Iris pigment epithelial cell (primary cell): ENCODE measurements at places on chromosomes 16 and 17.

- peak; percentile 90 for DNase-seq
Observed at GRCh38 chr17:79728169-79728907, 2.4 kb upstream of the ENPP7 start.

- peak; percentile 74 for DNase-seq
Observed at GRCh38 chr17:80942423-80943345, 49.0 kb upstream of the CHMP6 start.

- DNase-seq: no peak
Observed at GRCh38 chr17:75048249-75048878, 1.3 kb downstream of the KCTD2 start.

GRCh38 chr16:78175287-78175686, 75.8 kb downstream of the WWOX start:
- DNase-seq: no peak

- no peak for DNase-seq
Observed at GRCh38 chr16:12213180-12213579, 236.6 kb downstream of the SNX29 start.

GRCh38 chr16:50868577-50868976, 126.7 kb downstream of the CYLD start:
- DNase-seq: no peak

GRCh38 chr17:79627766-79628690, 17.2 kb upstream of the RBFOX3 start:
- DNase-seq: no peak

DNA sequence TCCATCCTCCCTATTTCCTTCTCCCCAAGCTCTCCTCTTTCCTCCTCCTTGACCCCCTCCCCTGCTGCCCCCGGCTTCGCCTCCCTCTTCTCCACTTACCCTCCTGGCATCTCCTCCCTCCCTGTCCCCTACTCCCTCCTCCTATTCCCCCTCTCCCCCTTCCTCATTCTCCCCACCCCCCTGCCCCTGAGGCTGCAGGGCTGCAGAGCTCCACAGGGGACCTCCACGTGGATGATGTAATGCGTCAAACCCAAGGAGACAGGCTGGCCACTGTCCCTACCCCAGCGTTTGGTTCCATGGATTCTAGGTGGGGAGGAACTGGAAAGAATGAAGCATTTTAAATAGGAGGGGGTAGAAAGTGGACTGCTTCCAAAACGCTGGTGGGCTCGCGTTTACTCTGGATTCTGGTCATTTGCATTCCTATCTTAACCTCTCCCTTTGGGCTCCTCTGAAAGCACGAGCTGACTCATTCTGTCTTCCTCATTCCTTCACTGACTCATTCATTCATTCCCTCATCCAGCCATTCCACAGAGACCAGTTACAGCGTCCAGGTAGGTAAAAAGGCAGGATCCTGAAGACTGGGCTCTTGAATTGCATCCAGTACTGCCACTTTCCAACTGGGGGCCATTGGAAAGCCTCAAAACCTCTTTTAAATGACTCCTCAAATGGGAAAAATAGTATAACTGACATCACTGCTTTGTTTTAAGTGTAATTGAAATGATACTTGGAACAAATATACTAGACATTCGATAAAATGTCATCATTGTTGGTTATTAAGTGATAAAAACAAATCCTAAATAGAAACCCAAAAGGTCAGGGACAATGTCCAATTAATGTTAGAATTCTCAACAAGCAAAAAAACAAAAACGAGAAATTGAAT, 943 bp upstream of the COTL1 start:
- DNase-seq: peak; percentile 93

DNA sequence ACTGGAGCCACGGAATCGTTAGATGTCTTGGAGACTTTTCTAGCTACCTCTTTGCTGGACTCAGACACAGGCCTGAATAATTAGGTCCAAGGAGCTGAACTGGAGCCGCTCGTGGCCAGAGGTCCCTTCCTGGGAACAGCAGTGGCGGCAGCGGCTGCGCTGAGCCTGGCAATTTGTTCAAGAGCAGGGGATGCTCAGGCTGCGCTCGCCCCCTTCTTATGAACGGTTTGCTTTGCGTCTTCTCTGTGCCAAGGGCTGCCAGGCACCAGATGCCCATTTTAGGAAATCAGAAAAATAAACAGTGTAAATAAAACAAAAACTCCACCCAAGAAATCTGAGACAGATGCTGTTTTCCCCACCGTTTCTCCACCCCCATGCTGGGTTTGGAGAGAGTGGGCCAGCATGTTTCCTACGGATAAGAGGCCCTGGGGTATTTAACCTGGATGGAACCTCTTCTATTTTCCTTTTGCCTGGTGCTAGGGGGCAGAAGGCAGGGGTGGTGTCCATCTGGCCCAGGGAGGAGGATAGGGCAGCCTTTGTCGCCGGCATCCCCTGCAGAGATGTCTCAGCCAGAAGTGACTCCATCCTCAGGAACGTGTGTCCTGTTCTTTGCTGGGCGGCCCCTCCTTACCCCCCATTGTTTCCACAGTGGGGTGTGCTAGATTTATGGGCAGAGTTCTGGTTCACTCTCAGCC, 163.4 kb downstream of the SEC14L1 start:
- DNase-seq: no peak

DNA sequence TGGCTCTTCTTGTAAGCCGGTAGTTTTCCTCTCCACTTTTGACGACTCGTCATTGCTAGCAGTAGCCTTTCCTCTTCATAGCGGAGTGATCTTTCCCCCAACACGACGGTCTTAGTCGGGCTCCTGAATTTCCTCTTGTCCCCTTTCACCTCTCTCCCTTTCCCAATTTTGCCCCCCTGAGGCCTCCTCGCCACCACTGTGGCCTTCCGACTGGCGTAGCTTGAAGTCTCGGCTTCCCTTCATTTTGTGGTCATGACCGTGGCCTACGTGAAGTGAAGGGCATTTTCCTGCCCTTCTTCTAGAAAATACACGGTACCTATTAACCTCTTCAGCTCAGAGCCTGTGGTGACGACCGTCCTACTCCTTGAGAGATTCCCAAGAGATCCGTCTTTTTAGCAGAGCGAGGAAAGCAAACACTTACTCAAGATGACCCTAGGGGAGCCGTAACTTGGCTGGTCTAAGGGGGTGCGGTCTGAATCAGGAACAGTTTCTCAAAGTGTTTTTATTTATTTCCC, 787 bp downstream of the PRKAR1A start:
- peak; percentile 60 for DNase-seq

- DNase-seq: peak; percentile 82
Observed at GRCh38 chr16:637081-638018, 1.2 kb upstream of the METTL26 start.

- peak; percentile 92 for DNase-seq
Observed at GRCh38 chr17:57975044-57975443, 13.0 kb downstream of the VEZF1 start.

DNA sequence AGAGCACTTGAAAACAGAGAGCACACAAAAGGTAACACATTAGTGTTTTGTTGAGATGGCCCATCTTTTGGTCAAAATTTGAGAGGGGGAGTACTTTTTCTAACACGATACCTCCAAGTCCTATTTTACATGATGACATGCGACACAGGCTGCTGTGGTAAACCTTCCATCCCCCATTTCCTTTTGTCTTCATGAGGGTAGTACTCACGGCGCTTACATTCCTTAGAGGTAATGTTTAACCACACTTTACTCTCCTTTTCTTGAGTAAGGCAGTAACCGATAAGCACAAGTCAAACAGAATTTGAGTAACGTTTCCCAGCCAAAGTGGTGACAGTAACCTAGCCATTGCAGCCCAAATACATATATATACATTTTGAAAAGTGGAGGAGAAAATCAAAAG, 35.8 kb upstream of the PITPNM3 start:
- DNase-seq: peak; percentile 50

- DNase-seq: no peak
Observed at GRCh38 chr16:28935346-28935745, 3.6 kb downstream of the CD19 start.

DNA sequence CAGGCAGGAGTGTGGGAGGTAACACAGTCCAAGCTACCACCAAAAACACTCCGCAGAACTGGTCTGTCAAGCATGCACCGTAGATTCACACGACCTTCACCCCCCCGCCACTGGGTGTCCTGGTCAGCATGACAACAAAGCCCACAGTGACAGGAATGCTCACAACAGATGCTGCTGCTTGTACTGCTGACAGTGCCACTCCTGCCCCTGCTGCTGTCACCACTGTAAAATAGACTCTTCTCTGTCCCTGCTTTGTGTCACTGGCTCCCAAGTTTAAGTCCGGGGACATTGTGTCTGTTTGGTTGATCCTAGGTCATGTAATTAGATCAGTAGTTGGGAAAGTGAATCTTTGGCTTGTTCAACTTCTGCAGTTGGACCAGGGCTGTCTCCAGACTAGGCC, 7.0 kb upstream of the ODF4 start:
- no peak for DNase-seq

GRCh38 chr16:85172455-85173145, 60.3 kb upstream of the CIBAR2 start:
- peak; percentile 25 for DNase-seq

DNA sequence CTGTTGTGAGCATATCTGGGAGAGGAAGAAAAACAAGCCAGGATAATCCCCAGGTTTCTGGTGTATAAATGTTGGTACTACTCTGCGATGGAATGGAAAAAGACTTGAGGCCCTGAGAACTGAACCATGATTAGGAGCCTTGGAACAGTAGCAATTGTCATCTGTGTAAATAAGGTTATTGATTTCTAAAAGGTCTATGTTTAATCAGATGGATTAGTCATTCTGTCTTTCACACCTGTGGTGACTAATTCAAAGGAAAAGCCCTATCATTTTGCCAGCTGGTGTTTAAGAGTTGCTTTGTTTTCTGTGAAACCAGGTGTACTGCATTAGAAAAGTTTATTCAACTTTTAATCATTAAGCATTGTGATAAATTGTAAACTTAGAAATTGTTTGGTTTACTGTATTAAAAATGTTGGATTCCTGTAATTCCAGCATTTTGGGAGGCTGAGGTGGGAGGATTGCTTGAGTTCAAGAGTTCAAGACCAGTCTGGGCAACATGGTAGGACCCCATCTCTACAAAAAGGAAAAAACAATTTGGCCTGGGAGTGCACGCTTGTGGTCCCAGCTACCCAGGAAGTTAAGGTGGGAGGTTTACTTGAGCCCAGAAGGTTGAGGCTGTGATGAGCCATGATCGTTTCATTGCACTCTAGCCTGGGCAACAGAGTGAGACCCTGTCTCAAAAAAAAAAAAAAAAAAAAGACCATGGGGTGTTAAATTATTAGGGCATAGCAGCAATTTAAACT, 29.0 kb upstream of the KPNB1 start:
- no peak for DNase-seq

GRCh38 chr17:9677411-9677810, 32.1 kb downstream of the USP43 start:
- DNase-seq: no peak

GRCh38 chr17:82098939-82099763, 1.1 kb upstream of the FASN start:
- DNase-seq: no peak

DNA sequence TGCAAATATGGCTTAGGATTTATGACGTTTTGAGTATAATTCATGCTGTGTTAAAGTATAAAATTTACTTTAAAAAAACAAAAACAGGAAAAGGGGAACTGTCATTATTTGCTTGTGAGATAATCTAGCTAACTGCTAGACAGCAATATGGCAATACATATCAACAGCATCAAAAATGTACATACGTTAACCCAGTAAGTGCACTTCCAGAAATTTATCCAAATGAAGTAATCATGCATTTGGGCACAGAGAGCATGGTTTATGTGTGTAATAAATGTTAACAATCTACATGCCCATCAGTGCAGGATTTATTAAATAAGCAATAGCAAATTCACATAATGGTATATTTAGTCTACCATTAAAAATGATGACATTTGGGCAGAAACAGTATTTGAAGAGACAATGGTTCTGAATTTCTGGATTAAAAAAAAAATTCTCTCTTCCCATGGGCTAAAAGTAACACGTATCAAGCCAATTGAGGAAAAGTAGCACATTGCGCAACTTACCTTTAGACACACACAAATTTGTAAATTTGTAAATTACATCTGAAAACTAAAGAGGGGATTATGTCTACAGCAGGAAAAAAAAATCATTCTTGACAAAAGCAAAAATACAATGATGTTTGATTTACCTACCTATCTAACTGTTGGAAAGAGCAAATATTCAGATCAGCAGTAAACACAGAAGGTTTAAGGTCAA, 80.2 kb downstream of the CACNG1 start:
- no peak for DNase-seq

GRCh38 chr16:8571061-8571596, 19.2 kb downstream of the TMEM114 start:
- DNase-seq: peak; percentile 59

DNA sequence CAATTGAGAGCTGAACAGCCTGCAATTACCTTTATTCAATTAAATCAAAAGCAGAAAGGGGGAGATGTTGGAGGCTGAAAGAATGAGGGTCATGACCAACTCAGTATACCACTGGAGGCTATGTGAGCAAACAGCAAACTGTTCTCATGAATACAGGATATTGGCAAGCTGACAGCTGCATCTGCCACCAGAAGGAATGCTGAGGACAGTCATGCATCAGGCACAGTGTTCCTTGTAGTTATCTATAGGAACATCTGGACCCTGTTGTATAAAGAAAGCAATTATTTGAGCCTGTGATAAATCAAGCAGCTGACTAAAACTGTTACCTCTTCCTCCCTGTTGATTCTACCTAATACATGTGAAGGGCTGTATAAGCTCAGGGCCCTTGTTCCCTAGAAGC, 2064.6 kb downstream of the TP53TG3F start:
- DNase-seq: no peak

GRCh38 chr16:23061669-23062068, 87.6 kb downstream of the USP31 start:
- DNase-seq: no peak

- peak; percentile 9 for DNase-seq
Observed at GRCh38 chr17:74288785-74289184, 14.8 kb downstream of the DNAI2 start.

- peak; percentile 16 for DNase-seq
Observed at GRCh38 chr17:27651411-27652345, 20.7 kb downstream of the LGALS9 start.

DNA sequence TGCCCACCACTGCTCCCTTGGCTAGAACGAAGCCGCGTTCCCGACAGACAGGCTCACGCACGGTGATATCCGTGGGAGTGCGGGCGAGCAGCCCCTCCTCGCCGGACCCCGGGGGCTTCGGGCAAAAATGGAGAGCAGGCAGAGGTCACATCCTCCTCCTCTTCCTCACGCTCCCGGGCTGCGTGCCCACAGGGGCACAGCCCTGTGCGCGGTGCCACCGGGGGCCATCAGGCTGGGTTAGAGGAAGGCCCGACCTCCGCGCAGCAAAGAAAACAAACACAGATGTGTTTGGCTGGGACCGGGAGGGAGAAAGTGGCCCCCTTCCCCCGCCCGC, 519 bp upstream of the NTN1 start:
- no peak for DNase-seq
